Globus pallidus (tissue), 1 donor: ENCODE measurements at places on chromosomes 1 and 21.

DNA sequence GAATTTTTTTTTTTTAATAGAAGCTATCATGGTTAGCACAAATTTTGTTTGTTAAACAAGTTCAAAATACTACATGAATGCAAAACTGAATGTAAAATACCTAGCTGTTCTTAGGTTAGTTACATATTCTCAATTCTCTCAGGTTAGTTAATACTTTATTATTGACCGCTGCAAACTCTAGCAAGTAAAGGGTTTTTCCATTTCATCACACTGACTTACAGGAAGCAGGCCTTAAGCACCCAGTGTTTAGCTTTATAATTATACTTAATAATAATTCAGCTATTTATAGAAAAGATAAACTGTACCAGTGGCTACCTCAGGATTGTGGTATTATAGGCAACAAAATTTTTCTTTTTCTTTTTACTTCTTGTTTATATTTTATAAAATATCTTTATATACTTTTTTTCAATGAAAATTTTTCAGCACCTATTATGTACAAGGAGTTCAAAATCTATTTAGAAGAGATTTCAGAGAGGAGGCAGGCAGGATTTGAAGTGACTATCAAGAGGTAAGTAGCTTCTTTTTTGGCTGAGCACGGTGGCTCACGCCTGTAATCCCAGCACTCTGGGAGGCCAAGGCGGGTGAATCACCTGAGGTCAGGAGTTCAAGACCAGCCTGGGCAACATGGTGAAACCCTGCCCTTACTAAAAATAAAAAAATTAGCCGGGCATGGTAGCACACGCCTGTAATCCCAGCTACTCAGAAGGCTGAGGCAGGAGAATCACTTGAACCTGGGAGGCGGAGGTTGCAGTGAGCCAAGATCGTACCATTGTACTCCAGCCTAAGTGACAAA is 17.9 kb downstream of the PLPP3 start:
- DNase-seq: no peak

DNA sequence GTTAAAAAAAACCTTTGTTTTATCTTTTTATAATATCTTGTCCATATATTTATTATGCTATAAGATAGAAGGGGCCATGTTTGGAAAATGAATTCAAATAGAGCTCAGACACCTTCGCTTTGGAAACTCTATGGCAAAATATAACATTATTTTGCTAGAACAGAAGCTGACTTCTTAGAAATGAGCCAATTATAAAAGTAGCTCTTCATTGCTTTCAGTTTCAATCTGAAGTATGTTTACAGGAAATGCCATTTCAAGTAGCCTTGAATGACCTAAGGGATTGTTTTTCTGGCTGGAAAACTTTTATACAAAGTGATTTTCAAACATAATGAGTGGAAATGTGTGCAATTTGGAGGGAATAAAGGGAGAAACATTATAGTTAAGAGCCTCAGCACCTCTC is 37.8 kb upstream of the GBP5 start:
- no peak for DNase-seq

- DNase-seq: peak; percentile 94
Observed at GRCh38 chr1:61337981-61338848, 255.9 kb downstream of the NFIA start.

DNA sequence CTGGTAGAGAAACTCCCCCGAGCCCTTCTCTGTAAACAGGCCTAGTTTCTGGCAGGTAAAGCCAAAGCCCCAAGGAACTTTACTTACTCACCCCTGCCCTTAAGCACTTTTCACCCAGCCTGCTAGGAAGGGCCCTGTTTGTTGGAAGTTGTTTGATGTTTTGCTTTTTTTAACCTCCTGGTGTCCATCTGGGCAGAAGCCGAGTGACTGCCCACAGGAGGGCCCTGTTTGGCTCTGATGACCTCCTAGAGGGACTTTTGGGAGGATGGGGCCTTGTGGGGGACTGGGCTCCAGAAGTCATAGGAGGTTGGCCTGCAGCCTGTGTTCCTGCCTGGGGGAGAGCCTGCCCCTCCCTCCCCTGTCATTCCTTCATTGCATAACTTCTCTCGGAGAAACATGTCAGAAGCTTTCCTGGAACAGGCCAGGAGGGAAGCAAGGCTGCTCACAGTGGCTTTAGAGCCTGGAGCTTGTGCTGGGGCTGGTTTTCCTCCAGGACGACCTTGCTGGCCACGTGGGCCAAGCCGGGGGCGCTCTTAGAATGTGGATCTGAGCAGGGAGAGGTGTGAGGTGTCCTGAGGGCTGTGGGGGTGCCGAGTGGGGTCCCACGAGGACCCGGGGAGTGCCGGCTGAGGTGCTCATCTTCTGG is 33.9 kb downstream of the COQ8A start:
- DNase-seq: no peak

- no peak for DNase-seq
Observed at GRCh38 chr1:33334081-33334552, 13.2 kb upstream of the A3GALT2 start.

- DNase-seq: no peak
Observed at GRCh38 chr1:228465571-228466146, 21.5 kb upstream of the RNF187 start.

- no peak for DNase-seq
Observed at GRCh38 chr1:236282425-236282716, 613 bp upstream of the ERO1B start.

DNA sequence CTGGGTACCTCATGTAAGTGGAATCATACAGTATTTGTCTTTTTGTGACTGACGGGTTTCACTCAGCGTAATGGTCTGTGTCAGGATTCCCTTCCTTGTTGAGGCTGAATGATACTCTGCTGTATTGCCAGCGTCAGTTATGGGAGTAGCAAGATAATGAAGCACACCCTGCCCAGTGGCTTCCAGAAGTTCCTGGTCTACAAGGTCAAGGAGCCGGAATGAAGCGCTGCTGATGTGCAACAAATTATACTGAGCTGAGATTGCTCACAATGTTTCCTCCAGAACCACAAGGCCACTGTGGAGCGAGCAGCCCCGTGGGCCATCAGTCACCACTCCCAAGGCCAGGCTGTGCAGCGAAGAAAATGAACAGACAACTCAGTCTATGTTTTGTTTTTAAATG is 24.0 kb upstream of the TDRD10 start:
- no peak for DNase-seq

DNA sequence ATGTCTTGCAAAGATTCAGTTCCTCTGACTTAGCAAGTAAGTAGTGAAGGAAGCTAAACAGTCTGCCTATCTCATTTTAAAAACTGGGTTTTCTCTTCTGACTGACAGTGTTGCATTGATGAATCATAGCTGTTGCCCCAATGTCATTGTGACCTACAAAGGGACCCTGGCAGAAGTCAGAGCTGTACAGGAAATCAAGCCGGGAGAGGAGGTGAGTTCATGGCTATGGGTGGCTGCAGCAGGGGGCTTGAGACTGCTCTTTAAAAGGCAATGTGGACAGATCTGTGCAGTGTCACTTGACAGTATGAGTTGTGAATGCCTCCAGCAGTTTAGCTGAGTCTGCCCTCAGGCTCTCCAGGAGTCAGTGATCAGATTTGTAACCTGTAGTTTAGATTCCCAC is 46.6 kb downstream of the SMYD2 start:
- DNase-seq: no peak

- peak; percentile 83 for DNase-seq
Observed at GRCh38 chr21:45292399-45293219, 4.9 kb upstream of the POFUT2 start.

GRCh38 chr1:94225845-94226244 is 11.5 kb downstream of the ARHGAP29 start:
- DNase-seq: no peak

DNA sequence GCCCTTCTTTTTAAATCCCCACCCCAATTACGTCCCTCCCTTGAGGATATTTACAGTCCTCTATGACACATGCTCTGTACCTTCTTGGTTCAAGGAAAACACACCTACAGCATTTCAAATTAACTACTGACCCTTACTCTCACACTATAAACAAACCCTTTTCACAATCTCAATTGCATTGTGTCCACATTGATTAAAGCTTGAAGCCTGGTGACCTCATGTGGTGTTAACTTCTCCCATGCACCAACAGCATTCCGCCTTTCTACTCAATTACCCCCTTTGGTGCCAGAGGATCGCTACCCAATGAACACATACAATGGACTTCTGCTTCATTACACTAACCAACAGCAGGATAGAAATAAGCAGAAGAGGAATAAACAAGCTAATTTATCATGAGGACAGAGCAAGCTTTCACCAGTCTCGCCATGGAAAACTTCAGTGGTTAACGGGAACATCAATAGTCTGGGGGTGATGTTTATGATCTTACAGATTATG is 15.2 kb downstream of the WLS start:
- no peak for DNase-seq

DNA sequence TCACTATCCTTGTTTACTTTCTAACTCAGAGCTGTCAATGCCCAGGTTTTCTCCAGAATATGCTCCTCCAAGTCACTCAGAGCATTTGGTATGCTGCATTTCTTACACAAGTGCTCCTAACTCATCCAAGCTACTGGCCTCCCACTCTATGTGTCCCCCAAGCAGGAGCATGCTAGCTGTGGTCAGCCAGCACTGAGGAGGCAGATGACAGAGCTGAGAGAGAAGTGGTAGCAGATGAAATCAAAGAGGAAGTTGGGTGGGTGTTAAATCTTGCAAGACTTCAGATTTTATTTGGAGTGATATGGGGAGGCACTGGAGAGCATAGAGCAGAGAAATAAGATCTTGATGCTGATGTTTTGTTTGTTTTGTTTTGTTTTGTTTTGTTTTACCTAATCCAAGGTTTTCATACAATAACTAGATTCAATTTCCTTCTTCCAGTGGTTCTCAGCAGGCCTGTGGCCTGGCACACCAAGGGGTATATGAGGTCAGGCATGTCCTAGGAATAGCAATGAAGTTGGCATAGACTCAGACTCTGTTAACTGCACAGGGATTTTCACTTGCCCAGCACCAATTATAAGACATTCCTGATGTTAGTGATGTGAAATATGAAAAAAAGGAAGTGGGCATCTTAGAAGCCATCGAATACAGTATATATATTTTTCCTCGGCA is 3.1 kb upstream of the PGBD5 start:
- DNase-seq: peak; percentile 78

- DNase-seq: no peak
Observed at GRCh38 chr1:64750875-64751274, 6.0 kb downstream of the RAVER2 start.

DNA sequence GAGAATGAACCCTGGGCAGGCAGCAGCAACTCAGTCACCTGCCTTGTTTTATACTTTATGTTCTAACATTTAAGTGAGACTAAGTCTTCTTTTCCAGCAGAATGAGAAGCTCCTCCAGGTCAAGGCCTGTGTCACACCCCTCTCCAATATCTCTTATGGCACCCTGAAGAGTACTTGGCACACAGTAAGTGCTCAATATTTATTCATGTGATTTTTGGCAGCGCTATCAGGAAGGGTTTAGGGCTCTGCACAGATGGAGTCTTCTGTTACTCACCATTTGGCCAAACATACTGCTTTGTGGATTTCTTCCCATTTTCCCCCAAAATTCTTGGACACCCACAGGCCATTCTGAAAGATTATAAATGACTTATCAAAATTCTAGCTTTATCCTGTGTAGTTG is 43.8 kb upstream of the MYBPHL start:
- no peak for DNase-seq

- DNase-seq: no peak
Observed at GRCh38 chr1:56113679-56114078, 465.7 kb downstream of the PLPP3 start.

DNA sequence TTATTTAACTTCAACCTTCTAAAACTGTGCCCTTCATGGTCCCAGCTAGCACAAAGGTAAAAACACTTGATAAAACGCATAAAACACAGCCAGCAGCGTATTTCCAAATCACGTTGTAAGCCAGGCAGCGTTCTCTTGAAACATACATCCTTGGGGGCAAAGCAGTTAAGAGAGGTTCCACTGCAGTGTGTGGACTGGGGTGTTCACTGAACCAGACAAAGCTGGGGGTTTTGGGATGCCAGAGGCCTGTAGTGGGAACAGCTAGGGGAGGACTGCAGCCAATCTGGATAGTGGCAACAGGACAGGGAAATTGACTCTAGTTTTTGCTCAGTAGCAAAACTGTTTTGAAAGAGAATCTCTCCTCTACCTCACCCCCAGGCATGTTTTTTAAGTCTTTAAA is 21.5 kb upstream of the ATP5PO start:
- DNase-seq: no peak

DNA sequence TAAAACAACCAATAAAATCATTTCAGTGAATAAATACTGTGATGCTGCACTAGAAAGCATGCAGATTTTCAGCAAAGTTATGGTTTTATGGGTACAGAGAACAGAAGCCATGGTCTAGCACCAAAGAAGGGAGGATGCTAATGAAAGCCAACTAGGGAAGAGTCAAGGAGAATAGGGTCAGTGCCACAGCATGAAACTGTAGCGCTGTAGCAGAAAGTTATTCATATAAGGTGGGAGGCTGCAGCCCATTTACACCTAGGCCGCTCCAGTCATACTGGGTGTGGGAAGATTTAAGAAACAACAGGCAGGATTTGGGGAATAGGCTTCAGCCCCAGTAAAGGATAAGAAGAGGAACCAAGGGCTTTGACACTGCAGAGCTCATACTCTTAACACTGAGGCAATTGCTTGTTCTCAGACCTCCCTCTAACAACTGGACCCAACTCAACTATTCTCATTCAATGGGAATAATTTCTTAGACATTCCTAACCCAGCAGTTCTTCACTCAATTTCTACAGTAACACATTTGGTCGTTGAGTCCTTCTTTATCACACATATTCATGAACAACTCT is 4.4 kb downstream of the IFI16 start:
- DNase-seq: no peak

DNA sequence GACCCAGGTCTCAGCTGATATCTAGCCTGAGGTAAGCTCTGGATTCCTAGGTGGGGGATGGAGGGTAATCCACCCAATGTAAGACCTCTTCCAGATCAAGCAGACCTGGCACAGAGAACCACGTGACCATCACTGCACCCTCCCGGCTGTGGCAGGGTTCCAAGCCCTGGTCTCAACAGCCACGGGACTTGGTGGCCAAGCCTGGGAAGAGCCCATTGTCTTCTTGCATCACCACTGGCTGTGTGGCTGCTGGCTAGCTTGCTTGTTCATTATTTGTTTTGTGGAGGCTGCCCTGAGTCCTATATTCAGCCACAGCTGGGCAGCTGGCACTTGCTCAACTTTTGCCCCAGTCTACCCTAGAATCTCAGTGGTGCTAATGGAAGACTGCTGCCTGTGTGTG is 24.1 kb upstream of the NFASC start:
- DNase-seq: peak; percentile 96

GRCh38 chr1:200625381-200625824 is 4.9 kb upstream of the KIF14 start:
- DNase-seq: no peak

DNA sequence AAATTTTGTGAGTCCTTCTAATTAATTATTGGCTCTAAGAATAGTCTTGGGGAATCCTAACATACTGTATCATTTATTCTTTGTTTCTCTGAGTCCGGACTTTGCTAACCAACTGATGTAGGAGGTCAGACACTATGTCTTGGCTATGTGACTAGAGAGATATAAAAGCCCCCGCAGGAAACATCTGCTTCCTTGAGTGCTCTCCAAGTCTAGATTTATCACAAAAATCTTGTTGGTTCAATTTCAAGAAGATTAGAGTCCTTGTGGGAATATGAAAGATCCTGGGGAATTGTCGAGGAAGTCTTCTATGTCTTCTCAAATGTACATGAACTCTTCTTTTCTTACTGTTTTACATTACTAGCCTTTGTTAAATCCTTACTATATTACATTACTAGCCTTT is 1712.5 kb downstream of the NCAM2 start:
- no peak for DNase-seq

- DNase-seq: peak; percentile 31
Observed at GRCh38 chr1:8523666-8524206, 205.8 kb downstream of the SLC45A1 start.
